Right ventricle myocardium superior (tissue), 1 donor: ENCODE measurements at places on chromosomes 3 and 15. TPM values are rescaled to one million over a fixed set of nuclear protein-coding genes. Genes with fewer than 3 reads are reported as not detected.

GRCh38 chr3:126512026-126512425 lies 5.5 kb downstream of the UROC1 start:
- DNase-seq, result peak; percentile 18

- no peak for DNase-seq
Observed at GRCh38 chr3:174792864-174793263, 66.3 kb upstream of the NAALADL2 start.

DNA sequence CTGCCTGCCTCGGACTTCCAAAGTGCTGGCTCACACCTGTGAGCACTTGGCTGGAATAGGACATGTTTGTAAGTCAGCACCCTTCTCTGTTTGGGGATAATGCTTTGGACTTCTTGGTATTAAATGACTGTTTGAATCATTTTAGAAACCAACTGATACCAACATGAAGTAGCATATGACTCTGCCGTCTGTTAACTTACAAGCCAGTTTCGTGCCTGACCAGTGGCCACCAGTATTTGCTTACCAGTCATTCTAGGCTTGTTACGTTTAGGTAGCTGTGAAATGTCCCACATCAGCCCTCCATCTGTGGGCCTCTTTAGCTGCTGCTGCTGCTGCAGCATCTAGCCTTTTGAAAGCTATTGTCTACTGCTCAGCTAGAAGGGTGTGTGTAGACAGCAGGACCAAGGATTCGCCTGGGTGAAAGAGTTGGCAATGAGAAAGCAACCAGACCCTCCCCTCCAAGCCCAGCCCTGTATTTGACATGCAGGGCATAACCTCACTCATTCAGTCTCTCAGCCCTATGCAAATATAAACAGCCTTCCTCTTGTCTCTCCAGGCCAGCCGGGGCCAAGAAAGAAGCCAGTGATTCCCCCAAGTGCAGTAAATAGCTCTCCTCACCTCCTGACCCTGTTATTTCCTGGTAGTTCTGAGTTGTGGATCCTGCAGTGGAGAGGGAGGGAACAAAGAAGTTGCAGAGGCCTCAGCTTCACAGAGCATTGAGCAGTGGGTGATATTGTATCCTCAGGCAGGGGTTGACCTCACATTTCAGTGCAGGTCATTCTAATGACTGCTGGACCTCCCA lies 51.0 kb downstream of the NKIRAS1 start:
- DNase-seq, result no peak

DNA sequence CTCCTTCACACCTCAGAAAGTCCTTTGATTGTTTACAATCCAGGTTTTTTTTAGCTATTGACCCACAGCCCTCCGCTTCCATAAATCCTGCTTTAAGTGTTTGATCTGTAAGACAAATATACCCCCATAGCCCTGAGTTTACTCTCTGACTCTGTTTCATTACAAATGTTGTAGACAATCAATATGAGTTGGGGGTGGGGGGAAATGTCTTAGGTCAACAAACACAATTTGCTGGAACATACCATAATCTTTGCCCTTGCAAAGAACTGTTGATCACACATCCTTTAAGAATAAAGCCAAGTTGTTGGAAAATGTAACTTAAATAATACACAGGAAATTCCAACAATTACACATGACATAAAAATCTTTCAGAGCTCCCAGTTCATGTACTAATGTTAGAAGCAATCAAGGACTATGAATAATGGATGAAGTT lies 301.8 kb upstream of the SEMA6D start:
- DNase-seq, result no peak

DNA sequence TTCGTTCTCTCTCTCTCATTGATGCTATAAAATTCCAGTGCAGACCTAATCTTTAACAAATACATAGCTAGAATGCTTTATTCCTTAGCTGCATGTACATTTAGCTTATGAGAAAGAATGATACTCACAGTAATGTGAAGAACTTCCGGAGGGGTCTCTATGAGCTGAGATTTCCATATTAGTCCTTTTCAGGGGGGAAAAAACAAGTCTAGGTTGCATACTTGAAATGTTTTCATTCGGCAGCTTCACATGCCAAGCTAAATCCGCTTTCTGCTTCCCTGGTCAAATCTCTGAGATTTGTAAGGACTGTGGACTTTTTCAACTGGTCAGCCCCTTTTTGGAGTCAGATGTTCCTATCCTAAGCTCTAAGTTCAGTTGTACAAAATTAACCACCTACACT lies 111.5 kb upstream of the COL8A1 start:
- DNase-seq, result no peak

DNA sequence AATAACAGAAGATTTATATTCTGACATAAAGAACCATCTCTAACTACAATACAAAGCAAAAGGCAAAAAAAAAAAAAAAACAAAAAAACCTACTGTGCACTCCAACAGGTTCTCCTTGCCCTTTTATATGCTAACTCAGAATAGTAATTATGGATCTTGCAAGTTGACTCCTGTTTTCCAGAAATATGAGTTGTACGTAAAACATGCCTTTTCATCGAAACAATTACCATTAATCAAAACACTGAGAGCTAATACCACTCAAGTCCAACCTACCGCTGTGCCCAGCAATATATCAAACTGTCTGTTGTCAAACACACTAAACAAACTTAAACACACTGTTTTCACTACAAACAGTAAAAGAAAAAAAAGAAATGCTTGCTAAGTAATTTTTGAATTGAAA lies 389.8 kb downstream of the TBC1D5 start:
- no peak for DNase-seq

GRCh38 chr3:109313061-109313460 lies 3.3 kb downstream of the DPPA2 start:
- DNase-seq, result no peak

- no peak for DNase-seq
Observed at GRCh38 chr3:28347374-28348264, 902 bp upstream of the ZCWPW2 start.

GRCh38 chr15:59249816-59250215 lies 43.2 kb downstream of the LDHAL6B start:
- no peak for DNase-seq

GRCh38 chr3:33758864-33759263 lies 39.6 kb upstream of the PDCD6IP start:
- DNase-seq, result no peak

DNA sequence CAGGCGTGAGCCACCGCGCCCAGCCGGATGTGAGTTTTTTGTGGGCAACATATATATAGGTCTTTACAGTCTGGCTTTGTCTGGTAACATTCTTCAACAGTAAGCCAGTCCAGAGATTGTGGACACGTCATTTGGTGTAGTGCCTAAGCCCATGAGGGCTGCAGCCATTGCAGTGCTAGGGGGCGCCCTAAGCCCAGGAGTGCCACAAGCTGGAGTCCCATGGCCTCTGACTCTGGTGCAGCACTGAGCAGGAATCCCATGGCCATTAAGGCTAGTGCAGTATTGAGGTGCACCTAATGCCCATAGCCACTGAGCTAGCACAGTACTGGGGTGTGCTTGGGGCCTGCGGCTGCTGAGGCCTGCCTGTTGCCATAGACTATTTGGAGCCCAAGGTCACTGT lies 136.4 kb upstream of the NDN start:
- no peak for DNase-seq

- no peak for DNase-seq
Observed at GRCh38 chr3:151576511-151577137, 115.8 kb upstream of the IGSF10 start.

- DNase-seq, result no peak
Observed at GRCh38 chr15:93932164-93932776, 299.1 kb upstream of the MCTP2 start.

GRCh38 chr3:87996882-87997281 lies 61.9 kb downstream of the CGGBP1 start:
- DNase-seq, result no peak

DNA sequence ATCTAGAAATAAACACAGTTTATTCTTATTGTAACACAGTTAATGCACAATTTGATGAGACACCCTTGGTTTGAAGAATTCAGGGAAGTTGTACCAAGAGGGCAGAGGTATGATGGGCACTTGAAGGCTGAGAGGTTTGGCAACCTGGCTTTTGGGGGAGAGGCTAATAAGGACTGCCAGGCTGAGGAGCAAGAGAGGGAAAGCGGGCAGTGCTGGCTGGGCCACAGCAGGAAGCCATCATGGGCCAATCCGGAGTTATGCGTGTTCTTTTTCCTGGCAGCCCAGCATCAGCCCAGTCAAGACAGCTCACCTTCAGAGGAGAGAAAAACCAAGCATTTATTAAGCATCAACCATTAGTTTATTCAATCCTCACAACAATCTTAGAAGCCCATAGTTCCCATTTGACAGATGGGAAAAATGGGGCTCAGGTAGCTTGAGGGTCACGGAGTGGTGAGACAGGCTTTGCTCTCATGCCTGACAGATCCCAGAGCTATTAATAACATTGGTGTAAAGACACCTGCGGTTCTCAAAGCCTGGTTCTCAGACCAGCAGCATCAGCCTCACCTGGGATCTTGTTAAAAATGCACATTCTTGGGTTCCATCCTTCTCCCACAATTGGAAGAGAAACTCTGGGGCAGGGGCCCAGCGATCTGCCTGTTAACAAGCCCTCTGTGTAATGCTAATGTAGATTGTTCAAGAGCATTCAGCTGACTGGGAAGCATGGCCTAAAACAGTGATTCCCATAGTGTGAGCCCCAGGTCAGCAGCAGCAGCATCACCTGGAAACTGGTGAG lies 183.7 kb downstream of the NTRK3 start:
- DNase-seq, result no peak

DNA sequence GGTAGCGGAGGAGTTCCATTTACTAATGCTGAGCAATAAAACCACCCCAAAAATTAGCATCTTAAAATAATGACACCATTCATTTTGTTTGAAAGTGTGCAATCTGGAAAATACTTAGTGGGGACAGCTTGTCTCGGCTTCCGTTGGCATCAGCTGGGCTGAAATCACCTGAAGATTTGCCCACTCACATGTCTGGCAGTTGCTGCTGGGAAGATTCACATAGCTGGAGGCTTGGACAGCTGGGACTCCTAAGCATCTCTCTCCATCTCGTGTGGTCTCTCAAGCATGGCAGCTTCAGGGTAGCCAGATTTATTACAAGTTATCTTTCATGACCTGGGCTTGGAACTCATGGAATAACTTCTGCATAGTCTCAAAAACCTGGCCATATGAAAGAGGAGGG lies 38.4 kb upstream of the BFSP2 start:
- DNase-seq, result no peak

Gene KCNH8
- total RNA-seq, result not detected

Gene HACL1
- total RNA-seq, result 14.4 TPM

Gene MORC1
- not detected for total RNA-seq

Gene CACNA2D3
- 35.5 TPM for total RNA-seq

Gene SCAANT1
- not detected for total RNA-seq

Gene GBE1
- total RNA-seq, result 65.5 TPM

Gene TIGIT
- total RNA-seq, result not detected

Gene RTP3
- not detected for total RNA-seq
